ENCODE measurements at places on chromosomes 5 and 9.

GRCh38 chr5:62305358-62305714 is 670 bp upstream of the KIF2A start:
- DNase-seq: no peak

GRCh38 chr5:159330131-159330800 is at the start of gene IL12B:
TSS of gene IL12B (minus strand) at chr5:159330487. CDS start at chr5:159326782, 3,705 bp downstream.
- no peak for DNase-seq

DNA sequence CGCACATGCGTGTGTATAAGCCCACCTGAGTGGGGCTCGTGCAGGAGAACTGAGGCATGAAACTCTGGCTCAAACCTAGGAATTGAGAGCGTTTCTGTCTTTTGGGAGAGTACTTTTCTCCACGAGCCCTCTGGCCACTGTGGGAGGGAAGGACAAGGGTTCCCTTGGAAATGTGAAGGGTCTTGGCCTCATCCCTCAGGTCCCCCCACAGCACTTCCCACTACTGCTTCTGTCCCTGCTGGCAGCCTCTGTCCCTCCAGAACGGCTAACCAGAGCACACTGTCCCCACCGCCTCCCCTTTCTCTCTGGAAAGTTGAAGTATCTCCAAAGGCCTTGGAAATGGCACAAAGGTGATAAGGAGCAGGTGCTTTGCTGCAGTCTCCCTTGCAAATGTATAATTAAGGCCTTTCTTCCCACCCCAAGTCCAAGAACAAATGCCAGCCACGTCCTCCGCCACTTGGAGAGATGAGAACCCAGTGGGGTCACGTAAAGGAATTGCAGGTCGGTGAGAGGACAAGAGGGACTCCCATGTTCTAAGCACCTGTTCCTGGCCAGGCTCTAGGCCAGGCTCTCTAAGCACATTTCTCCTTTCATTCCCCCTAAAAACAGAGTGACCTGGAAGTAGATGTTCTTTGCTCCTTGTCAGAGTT is 107.9 kb upstream of the LMX1B start:
- no peak for DNase-seq

GRCh38 chr5:25544652-25545249 is 900.0 kb upstream of the CDH10 start:
- no peak for DNase-seq

GRCh38 chr5:67111779-67112178 is 84.8 kb downstream of the CD180 start:
- no peak for DNase-seq

DNA sequence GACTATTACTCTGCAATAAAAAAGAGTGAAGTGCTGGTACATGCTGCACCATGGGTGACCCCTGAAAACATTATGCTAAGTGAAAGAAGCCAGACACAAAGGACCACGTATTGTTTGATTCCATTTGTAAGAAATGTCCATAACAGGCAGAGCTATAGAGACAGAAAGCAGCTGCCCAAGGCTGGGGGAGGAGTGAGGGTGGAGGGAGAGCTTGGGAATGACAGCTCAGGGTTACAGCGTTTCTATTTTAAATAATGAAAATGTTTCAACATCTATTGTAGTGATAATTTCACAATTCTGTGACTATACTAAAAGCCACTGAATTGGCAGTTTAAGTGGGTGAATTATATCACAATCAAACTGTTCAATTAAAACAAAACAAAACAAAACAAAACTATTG is 81.7 kb downstream of the MYO10 start:
- DNase-seq: no peak

GRCh38 chr9:16986556-16986955 is 116.1 kb upstream of the BNC2 start:
- DNase-seq: no peak

- DNase-seq: no peak
These were observed 23.9 kb upstream of the TERT start for GRCh38 chr5:1318659-1319251.

DNA sequence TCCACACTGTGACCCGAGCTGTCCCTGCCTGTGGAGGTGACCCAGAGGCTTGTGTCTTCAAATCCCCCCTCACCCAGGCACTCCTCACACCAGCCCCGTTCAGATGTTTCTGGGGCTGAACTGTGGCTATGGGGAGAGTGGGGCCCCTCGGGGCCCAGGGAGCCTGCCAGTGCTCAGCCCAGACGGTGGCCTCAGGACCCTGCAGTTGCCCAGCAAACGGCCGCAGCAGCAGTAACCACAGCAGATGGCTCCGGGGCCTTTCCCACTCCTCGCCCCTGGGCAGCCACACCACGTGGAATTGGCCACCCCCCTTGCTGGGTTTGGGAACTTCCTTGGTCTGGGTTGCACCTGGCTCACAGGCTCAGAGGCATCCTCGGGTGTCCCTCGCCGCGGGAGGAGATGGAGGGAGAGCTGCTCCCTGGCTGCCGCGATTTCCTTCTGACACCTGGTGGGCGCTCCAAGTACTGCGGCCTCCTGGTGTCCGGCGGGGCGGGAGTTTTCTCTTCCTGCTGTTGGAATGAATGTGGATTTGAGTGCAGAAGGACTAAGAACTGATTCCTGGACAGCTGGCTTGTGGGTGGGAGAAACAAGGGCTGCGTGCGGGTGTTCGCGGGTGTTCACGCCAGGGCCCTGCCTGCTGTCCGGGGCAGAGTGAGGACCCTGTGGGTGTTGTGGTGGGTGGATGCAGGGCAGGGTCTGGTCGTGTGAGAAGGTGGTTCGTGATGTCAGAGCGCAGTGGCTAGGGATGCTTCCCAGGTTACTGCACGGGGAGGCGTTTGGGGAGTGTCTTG is 97.5 kb downstream of the COL5A1 start:
- no peak for DNase-seq

DNA sequence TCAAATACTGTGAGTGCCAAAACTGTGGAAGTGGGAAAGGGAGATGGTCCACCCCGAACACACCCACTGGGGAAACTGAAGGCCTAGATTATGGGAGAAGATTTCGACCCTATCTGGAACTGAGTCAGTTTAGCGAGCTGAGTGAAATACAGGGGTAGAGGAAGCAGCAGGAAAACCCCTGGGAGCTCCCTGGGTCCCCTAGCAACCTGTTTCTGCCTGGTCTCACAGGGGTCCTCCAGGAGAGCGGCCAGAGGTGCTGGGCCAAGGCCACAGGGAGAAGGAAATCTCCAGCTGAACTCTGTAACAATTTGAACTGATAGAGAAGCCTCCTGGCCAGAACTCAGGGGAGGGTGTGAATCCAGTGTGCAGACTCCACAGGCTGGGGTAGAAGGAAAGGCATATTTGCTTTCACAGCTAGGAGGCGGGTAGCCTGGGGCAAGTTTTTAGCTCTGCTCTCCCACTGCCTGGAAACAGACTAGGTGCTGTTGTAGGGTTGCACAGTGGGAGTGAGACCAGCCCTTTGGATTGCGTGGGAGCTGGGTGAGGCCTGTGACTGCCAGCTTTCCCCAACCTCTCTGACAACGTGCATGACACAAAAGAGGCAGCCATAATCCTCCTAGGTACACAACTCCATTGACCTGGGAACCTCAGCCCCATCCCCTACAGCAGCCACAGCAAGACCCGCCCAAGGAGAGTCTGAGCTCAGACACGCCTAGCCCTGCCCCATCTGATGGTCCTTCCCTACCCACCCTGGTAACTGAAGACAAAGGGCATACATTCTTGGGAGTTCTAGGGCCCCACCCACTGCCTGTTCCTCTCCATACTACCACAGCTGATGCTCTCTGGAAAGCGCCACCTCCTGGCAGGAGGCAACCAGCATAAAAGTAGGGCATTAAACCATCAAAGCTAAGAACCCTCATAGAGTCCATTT is 78.8 kb upstream of the GPBP1 start:
- no peak for DNase-seq

- no peak for DNase-seq
These were observed 51.6 kb upstream of the SARDH start for GRCh38 chr9:133789778-133790177.

GRCh38 chr5:94908889-94909480 is 290.5 kb downstream of the SLF1 start:
- DNase-seq: no peak

- DNase-seq: no peak
These were observed 194.9 kb upstream of the WWC1 start for GRCh38 chr5:168096525-168096924.

DNA sequence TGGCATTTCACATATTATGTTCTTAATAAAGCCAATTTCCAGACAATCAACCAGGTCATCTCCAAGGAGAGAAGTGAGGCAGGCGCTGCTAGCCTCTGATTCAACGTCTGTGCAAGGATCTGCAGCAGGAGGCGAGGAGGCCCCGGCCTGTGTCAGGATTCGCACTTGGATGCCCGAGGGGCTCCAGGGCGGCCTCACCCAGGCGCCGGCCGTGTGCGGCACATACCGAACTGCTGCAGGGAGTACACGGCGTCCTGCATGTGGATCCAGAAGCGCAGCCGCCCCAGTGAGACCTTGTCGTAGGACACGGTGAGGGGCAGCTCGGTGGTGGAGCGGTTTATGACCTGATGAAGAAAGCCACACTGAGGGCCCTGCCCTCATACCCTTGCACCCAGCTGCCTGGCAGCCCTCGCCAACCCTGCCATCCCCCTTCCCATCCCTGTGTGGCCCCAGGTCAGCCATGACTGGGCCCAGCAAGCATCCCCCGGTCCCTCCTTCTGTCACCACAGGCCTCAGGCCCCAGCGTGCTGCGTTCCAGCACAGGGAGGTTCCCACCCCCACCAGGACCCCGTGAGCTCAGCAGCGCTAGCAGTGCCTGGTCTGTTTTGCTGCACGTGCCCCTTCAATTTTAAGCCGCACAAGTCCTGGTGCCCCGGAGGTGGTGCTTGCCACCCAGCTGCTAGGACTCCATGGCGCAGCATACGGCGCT is 9.9 kb downstream of the CLPTM1L start:
- no peak for DNase-seq

- DNase-seq: no peak
These were observed 125.9 kb downstream of the TRPM3 start for GRCh38 chr9:70995511-70995910.

- DNase-seq: no peak
These were observed 48.0 kb upstream of the SPINK14 start for GRCh38 chr5:148120317-148120716.

GRCh38 chr5:119289438-119290044 is 66.3 kb upstream of the TNFAIP8 start:
- no peak for DNase-seq

DNA sequence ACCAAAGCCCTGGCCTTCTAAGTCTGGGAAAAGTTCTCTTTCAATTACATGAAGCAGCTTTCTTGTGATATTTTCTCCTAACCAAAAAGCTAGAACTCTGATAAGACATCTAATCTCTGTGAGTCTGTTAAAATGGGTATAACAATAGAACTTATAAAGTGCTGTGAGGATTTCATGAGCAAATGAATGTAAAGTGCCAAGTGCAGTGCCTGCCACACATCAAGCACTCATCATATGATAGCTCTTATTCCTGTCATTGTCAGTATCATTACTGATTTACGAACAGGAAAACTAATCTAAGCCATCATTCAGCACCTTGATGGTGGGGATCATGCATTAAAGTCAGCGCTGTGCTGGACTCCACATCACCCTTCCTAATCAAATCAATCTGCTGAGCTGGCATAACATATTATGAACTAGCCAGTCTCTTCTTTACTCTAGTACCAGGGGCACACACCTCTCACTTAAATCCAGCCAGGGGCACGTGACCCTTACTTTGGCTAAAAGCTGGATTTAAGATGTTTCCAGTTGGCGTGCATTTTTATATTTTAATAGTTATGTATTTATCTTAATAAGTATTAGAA is 37.3 kb downstream of the YIPF5 start:
- DNase-seq: no peak

GRCh38 chr9:26789959-26790358 is 102.6 kb downstream of the CAAP1 start:
- DNase-seq: no peak

- DNase-seq: no peak
These were observed 67.6 kb downstream of the FOXD1 start for GRCh38 chr5:73380710-73381589.

GRCh38 chr5:83914662-83915418 is 194.2 kb upstream of the HAPLN1 start:
- DNase-seq: no peak

DNA sequence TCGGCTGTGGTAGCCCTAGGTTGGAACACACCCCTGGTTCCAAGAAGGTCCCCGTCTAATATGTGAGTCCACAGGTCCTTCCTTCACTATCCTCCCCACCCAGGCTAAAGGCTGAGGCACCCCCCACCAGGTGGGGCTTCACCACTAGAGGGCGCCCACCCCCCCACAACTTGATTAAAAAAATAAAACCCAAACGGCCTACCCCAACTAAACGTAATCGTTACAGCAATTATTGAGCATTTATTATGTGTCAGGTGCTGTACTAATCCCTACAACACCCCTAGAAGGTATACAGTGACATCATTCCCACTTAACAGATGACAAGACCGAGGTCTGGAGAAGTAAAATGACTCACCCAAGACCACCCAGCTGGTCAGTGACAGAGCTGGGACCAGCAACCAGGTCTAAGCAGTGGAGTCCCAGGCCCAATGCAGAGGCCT is 65.0 kb downstream of the FGF18 start:
- DNase-seq: peak; percentile 11

DNA sequence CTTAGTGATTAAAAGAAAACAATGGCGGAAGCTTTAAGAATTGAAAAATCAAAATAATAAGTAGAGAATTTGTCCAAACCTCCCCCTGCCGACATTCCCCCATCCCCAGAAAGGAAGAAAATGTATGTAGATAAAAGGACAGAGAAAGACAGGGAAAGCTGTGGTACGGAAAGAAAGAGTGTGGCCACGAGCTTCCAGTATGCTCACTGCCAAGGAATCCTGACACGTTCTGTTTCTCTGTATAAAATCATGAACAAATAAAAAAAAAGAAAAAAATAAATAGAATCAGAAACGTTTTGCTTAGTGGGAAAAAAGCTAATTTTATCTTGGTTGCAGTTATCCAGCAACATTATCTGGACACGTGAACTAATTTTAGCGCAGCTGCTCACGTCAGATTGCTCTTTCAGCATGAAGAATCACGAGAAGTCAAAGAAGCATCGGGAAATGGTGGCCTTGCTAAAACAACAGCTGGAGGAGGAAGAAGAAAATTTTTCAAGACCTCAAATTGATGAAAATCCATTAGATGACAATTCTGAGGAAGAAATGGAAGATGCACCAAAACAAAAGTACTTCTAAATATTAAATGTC is 15.2 kb downstream of the DNAJC21 start:
- DNase-seq: no peak

GRCh38 chr9:106921341-106921899 is 58.5 kb downstream of the ZNF462 start:
- peak; percentile 7 for DNase-seq

- DNase-seq: no peak
These were observed 1.5 kb downstream of the LCN10 start for GRCh38 chr9:136740971-136741882.

GRCh38 chr5:153099328-153099727 is 391.1 kb upstream of the GRIA1 start:
- no peak for DNase-seq

- peak; percentile 91 for DNase-seq
These were observed 21.3 kb downstream of the KCTD16 start for GRCh38 chr5:144191998-144192397.

DNA sequence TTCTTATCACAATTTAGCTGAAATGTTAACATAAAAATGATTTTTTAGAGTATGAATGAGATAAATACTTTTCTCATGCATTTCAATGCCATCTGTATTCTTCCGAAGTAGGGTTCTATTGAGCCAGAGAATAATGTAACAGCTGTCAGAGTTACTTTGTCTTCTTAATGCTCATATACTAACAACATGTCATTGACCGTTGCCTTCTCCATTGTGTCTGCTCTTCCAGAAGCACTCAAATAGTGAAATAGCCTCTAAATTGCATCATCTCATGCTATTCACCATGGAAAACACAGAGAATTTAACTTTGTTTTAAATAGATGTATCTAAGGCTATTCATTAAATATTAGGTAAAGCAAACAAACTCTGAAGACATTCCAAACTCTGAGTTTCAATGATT is 1875.9 kb upstream of the CDH9 start:
- no peak for DNase-seq

- DNase-seq: no peak
These were observed 136.7 kb upstream of the ZNF462 start for GRCh38 chr9:106726070-106726815.

Measured in T-helper 1 cell (primary cell).